PC-9 (cell line): ENCODE measurements at places on chromosomes 4 and X.

DNA sequence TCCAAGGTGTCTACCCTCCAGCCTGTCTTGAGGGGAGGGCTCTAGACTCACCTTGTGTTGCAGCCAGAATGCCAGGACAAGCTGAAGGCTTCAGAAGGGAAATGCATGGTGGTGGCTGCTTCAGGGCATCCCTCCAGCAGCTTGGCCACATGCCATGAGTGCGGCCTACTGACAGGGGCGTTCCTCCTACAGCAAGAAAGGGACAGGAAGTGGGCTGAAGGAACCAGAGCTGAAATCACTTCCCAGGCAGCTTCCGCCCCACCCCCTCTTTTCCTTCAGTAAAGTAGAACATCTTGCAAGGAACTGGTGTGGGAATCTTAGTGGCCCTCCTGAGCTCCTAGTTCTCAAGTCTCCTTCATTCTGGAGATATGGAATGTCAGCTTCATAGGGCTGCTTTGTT lies 167.5 kb upstream of the DGKK start:
- DNase-seq: no peak

- no peak for DNase-seq
Measured at GRCh38 chr4:113142351-113142750, 92.9 kb downstream of the ANK2 start.

DNA sequence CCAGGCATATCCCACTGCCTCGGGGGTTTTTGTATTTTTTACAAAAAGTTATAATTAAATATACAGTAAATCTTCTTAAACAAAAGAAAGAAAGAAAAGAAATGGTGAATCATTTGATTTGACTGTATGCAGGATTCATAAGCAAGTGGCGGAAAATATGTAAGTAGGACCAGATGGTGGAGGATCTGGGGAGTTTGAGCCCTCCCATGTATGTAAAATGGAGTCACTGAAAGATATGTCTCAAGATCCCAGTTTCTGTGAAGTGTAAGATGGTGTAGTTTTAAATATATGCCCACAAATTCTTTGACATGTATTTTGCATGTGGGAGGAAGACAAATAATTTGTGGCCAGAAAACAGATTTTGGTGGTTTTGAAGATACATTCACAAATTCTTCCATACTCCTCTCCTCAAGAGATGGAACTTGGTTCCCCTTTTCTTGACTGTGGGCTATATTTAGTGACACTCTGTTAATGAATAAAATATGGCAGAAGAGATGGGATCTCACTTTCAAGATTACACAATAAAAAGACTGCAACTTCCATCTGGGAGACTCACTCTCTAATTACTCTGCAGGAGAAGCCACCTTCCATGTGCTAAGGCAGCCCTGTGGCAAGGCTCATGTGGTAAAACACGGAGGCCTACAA lies 133.6 kb upstream of the S100G start:
- DNase-seq: no peak

DNA sequence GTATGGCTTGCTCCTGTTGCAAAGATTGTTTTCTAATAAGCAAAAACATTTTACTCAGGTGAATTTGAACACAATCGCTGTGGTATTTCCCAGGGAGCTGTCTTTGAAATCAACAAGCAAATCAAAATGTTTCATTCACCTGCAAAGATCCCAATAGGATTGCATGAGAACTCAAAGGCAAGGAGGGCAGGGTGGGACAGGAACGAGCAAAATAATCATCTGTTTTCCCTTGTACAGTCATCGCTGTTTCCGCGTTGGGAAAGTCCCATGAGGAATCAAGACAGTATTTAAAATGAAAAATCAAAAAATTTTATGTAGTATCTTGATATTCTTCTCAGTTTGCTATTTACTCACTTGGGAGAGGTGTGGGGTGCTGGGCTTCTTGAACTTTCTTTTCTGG lies 198.8 kb downstream of the STIM2 start:
- no peak for DNase-seq

DNA sequence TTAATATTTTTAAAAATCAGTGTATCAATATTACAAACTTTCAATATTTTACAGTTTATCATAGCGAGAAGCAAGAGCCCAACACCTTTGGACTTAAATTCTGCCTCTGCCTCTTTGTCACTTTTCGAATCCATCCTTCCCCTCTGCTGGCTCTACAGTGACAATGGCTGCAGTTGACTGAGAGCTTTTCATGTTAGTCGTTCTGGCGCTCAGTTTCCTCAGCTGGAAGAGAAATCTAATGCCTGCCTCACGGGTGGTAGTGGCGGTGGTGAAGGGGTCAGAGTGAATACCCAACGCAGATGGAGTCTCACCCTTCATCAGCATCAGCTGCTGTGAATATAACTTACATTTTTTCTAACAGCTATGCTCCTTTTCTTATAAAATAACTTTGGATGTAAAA lies 144.8 kb downstream of the NWD2 start:
- no peak for DNase-seq

- DNase-seq: no peak
Measured at GRCh38 chr4:143375326-143376073, 38.8 kb downstream of the GAB1 start.

- no peak for DNase-seq
Measured at GRCh38 chr4:101807351-101807750, 16.8 kb downstream of the BANK1 start.

DNA sequence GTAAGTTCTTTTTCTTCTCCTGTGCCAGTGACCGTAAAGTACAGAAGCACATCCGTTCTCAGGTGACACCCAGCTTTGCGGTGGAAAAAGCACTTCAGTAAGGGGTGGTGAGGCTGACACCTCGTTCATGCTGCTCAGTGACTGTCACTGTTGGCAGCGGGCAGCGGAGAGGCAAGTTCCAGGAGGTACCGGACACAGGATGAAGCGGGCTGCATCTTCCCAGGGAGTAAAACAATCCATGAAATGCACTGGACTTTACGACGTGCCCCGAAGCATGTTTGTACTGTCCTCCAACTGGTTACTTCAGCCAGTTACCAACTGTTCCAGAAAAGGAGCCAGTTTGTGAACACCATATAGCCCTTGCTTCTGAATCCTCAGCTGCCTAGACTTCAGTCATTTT lies 110.7 kb downstream of the ZNF827 start:
- DNase-seq: no peak

- no peak for DNase-seq
Measured at GRCh38 chr4:122099896-122100295, 52.2 kb upstream of the BLTP1 start.

DNA sequence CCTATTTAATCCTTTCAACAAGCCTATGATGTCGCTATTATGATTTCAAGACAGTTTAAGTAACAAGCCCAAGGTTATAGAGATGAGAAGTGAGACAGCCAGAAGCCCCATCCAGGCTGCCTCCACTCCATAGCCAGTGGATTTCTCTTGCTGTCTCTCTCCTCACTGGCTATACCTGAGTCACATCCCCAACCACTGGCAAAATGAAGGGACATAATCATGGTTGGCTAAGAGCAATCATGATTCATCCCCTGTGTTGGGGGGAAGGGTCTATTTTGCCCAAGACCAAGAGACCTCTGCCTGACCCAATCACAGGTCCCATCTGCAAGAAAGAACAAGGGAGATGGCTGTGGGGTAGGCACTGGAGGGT lies 334.9 kb upstream of the GATB start:
- DNase-seq: no peak

GRCh38 chr4:73692254-73692653 lies 48.1 kb upstream of the CXCL8 start:
- no peak for DNase-seq

DNA sequence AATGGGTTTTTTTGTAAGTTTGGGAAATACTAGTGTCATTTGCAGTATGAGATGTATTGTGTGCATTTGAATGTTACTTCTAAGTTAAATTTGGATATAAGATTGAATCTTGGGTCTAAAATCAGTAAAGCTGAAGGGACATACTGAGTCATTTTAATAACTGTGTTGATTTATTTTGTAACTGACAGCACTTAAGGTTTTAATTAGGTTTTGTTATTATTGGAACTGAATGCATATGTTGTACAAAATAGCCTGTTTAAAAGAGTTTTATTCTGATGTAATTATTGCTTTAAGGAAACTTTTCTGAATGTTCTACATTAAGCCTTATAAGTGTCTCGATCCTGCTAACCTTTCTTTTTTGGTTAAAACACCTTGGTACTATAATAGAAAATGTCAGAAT lies 396.6 kb downstream of the MAPK10 start:
- no peak for DNase-seq

- no peak for DNase-seq
Measured at GRCh38 chr4:102639598-102639997, 121.2 kb downstream of the MANBA start.

GRCh38 chrX:70423936-70424675 lies 992 bp downstream of the GDPD2 start:
- DNase-seq: no peak

- no peak for DNase-seq
Measured at GRCh38 chr4:186902361-186902760, 178.7 kb upstream of the FAT1 start.

GRCh38 chrX:134774190-134775048 lies 116.1 kb upstream of the PLAC1 start:
- no peak for DNase-seq
